ENCODE measurements at places on chromosomes 6 and 20.
A peak's percentile ranks its signal among the peaks of the same experiment; 100 is the strongest.

DNA sequence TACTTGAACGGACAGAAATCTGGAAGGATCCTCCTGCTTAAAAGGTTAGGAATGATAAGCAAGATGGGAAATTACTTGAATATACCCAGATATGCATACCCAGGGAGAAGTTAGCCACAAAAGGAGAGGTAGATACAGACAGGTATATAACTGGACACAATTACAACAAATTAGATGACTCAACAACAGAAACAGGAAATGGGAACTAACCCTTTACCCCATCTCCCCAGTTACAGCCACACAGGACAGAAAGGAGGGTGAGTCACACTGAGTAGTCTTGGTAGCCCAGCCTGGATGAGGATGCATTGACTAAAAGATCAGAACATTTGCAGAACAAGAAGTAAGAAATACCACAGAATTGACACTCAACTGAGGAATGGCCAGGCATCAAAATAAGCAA lies 61.2 kb downstream of the C6orf52 start:
- peak; percentile 29 for DNase-seq

DNA sequence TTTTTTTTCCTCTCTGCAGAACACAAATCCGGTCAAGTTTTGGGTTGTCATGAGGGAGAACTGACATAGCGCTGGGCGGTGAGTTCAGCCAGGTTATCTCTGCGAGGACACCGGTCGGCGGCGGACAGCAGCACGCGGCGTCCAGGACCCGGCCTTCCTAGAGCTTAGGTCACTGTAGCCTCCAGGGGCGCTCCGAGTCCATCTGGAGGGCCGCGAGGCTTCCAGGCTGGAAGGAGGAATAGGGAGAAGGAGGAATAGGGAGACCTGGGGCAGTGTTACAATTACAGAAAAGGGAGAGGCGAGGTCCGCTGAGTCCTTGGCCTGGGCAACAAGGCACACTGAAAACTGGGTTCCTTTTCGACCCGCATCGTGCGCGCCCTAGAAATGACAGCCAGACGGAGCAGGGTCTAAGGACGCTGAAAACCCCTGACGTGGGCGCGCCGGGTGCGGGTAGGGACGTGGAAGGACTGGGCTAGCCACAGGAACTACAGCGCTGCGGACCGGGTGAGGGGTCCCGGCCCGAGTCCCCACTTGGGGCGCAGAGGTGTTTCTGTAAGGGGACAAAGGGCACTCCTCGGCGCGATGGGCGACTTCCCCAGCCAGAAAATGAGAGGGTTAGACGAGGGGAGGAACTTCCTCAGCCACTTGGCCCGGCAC lies 536 bp upstream of the FNDC1 start:
- no peak for DNase-seq

- no peak for DNase-seq
These were observed 270.0 kb upstream of the ZFP64 start for GRCh38 chr20:52461582-52461981.

GRCh38 chr6:25392372-25392771 lies 113.2 kb downstream of the CARMIL1 start:
- no peak for DNase-seq

GRCh38 chr6:155779456-155779855 lies 323.8 kb upstream of the NOX3 start:
- no peak for DNase-seq

GRCh38 chr20:924639-925038 lies 8.5 kb upstream of the ANGPT4 start:
- no peak for DNase-seq

DNA sequence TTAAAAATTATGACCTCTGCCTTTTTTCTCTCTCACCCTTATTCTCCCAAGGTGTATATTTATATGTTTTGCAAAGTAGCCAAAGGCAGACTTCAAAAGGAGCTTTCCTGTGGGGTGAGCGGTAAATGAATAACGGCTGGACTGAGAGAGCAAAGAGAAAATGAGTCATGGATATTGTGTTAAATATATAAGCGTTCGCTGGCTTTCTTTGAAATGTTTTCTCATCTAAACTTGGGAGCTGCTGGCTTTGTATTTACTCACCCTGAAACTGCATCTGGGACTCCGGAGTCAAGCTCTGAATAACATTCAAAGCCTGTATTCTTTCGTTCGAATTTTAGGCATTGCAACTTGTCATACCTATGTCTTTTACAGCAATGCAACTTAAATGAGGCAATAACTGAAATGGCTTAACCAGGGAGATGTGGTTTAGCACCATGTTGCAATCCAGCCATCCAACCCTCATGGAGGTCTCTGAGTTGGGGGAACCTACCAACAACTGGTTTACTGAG lies 32.0 kb downstream of the ATXN1 start:
- DNase-seq, result no peak

DNA sequence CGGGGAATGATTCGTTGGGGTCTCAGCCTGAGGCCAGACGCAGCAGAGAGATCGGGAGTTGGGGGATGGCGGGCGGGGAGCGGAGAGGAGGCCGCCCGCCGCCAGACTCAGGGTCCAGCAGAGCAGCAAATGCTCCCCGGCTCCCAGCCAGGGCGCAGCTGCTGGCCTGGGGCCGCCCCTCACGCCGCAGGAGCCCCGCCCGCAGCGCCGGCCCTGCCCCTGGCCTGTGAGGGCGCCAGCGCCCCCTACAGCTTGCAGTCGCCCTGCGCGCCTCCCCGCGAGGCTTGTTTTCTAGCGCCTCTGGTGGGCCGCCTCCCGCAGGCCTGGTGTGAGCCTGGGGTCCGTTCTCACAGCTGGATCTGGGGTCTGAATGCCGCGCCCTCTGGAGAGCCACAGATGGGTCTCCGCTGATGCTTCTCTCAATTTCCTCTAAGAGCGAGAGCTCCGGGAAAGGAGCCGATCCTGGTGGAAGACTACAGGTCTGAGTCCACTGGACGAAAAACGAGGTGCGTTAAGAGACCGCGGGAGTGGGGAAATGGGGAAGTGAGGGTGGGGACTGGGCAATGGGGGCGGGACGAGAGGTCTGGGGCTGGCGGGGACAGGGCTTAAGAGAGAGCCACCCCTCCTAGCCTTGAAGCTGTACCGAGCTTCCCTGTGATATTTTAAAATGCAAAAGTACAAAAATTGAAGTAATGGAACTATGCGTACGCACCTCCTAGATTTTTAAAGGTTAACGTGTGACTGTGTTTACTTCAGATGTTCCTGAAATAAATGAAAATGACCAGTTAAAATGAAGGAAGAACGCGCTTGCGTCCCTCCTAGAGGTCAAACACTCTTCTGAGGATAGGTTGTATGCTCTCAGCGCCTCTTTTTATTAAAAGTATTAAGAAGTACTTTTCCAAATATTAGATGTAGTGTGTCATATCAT lies 30.1 kb downstream of the TRIM38 start:
- DNase-seq, result peak; percentile 89

- DNase-seq, result no peak
These were observed 60.6 kb downstream of the TXLNB start for GRCh38 chr6:139231206-139231605.

DNA sequence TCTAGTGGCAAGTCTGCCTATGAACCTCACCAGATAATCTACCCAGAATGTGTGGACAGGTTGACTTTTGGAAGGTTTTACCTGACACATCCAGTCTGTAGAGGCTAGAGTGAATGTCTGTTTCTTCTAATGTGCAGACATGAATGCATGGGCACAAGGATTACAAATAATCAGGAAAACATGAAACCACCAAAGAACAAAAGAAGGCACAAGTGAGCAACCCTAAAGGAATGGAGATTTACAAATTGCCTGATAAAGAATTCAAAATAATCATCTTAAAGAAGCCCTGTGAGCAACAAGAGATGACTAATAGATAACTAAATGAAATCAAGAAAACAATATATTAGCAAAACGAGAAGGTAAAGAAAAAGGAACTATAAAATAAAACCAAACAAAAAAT lies 876.1 kb upstream of the ADGRB3 start:
- no peak for DNase-seq

DNA sequence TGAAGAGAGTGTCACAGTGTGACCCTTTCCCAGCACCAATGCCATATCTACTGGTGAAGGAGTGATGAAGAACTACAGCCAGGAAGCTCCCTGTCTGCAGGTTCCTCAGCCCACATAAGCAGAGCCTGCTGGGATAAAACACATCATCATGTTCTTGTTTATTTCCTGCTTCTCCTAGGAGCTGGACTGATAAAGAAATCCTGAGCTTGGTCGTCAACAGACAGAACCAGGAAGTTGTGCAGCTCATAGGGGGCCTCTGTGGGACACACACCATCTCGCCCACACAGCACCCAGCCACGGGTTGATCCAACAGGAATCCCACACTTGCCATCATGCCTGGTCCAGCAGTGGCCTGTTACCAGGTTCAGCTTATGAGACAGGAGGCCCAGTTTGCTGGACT lies 2.8 kb upstream of the CSTL1 start:
- DNase-seq, result no peak

DNA sequence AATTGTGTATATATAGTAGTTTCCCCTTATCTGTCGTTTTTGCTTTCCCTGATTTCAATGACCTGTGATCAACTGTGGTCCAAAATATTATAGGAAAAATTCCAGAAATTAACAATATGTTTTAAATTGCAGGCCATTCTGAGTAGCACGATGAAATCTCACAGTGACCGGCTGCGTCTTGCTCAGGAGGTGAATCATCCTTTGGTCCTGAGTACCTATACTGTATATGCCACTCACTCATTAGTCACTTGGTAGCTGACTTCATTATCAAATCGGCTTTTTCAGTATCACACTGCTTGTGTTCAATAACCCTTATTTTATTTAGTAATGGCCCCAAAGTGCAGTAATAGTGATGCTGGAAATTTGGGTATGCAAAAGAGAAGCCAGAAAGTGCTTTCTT lies 728.3 kb upstream of the EYS start:
- DNase-seq, result no peak

GRCh38 chr6:35722121-35722761 lies 14.6 kb upstream of the ARMC12 start:
- no peak for DNase-seq

DNA sequence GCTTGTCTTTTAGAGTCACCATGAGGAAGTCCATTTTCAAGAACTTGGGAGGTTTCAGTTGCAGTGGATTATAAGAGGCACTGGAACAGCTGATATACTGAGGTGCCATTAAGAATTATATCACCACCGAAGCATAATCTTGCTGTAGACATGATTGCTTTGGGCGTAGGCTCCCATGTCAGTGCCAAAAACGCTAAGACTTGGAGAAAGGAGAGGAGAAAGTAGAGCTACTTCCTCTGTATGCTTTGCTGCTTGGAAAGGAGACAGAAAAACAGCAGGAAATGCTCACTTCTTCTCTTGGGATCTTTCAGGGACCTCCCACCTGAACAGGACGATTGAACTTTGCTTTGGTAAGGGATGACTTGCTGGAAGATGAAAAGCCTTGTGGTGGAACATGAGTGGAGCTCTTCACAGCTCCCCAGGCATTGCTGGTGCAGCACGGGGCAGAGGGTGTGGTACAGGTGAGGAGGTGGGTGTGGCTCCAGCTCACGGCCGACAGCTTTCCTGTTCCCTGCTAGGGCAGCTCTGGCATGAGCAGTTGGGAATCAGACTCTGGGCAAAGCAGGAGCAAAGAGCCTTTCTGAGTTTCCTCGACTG lies 190.4 kb upstream of the JAG1 start:
- peak; percentile 79 for DNase-seq

GRCh38 chr6:136752554-136752953 lies 39.7 kb downstream of the MAP3K5 start:
- DNase-seq, result no peak

- no peak for DNase-seq
These were observed 16.5 kb upstream of the WFDC2 start for GRCh38 chr20:45452772-45453691.

DNA sequence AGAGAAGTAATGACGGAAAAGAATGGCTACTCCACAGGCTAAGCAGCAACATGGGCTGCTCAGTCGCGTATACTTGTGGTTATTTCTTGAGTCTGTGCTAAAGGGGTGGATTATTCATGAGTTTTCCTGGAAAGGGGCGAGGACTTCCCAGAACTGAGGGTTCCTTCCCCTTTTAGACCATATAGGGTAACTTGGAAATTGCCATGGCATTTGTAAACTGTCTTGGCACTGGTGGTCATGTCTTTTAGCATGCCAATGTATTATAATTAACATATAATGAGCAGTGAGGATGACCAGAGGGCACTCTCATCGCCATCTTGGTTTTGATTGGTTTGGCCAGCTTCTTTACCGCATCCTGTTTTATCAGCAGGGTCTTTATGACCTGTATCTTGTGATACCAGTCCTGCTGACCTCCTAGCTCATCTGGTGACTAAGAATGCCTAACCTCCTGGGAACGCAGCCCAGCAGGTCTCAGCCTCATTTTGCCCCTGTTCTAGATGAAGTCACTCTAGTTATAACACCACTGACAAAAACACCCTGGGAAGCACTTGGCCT lies 11.4 kb downstream of the LBP start:
- DNase-seq, result no peak

- no peak for DNase-seq
These were observed 77.4 kb upstream of the CD93 start for GRCh38 chr20:23163562-23163961.

DNA sequence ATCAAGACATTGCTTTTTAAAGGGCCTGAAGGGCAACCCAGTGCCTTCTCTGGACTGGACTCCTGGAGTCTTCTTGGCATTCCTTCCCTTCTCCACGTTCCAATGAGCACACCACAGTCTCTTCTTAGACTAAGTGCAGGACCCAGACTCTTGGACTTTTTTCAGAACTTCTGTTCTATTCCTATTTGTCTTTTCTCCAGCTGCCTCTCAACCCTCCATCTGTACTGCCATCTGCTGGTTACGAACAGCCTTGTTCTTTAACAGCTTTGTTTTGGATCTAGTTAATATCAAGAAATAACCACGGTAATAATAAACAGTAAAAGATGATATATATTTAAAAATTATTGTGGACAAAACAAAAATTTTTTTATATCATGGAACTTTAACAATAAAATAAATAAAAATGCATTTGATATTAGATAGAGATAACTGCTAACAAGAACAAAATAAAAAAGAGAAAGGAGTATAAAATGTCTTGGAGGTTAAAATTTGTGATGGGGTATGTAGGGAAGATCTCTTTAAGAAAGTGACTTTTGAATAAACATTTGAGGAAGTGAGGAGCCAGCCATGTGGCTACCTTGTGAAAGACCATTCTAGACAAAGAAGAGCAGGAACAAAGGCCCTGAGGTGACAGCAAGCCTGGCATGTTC lies 105.1 kb upstream of the HCRTR2 start:
- DNase-seq, result peak; percentile 22

DNA sequence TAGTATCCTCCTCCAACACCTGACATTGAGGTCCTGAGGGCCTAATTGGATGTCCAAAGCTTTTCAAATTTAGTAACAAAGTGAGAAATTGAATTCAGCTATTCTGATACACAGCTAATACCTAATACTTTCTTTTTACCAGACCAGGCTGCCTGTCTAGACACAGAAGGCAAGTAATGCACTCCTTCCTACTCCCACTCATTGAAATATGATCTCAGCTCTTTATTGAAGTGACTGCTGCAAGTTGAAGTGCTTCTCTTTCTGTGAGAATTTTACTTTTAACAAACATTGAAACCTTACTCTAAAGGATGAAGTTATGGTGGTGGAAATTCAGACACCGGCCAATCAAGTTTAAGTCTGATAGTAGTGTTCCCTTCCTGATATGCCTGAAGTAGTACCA lies 90.8 kb upstream of the OGFRL1 start:
- no peak for DNase-seq

- DNase-seq, result no peak
These were observed 50.8 kb upstream of the SLC22A1 start for GRCh38 chr6:160070831-160071230.

GRCh38 chr20:1868856-1869255 lies 26.4 kb upstream of the SIRPA start:
- no peak for DNase-seq
